NCI-H2081 treated with DMSO at 0.1 percent for 48 hours (cell line): ENCODE measurements at places on chromosomes 12 and 14.

GRCh38 chr12:50220363-50220995, 53.3 kb upstream of the CERS5 start:
- no peak for DNase-seq

- DNase-seq: no peak
Observed at GRCh38 chr12:111268738-111269572, 99.9 kb downstream of the PHETA1 start.

DNA sequence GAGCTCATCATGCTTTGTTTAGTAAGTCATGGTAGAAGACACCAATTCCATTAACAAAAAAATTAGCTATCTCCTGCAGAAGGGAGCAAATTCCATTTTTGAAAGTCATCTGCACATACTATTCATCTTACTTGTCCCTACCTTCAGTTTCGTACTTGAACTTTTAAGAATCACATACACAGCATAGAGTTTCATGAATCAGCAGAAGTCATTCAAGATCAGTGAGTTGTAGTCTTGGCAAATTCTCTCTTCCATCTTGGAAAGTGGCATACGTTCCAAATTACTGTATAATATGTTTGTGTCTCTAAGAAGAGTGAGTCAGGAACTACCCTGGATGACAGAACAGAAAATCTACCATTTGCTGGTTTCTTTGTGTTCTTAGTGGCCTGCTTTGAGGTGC, 14.1 kb downstream of the VRK1 start:
- no peak for DNase-seq

- DNase-seq: no peak
Observed at GRCh38 chr12:59500335-59500734, 95.5 kb upstream of the SLC16A7 start.

GRCh38 chr12:92612611-92613010, 90.2 kb upstream of the PLEKHG7 start:
- DNase-seq: no peak

GRCh38 chr12:79327465-79327864, 363.3 kb downstream of the PAWR start:
- DNase-seq: no peak

- no peak for DNase-seq
Observed at GRCh38 chr14:103819503-103820307, 27.7 kb downstream of the PPP1R13B start.

DNA sequence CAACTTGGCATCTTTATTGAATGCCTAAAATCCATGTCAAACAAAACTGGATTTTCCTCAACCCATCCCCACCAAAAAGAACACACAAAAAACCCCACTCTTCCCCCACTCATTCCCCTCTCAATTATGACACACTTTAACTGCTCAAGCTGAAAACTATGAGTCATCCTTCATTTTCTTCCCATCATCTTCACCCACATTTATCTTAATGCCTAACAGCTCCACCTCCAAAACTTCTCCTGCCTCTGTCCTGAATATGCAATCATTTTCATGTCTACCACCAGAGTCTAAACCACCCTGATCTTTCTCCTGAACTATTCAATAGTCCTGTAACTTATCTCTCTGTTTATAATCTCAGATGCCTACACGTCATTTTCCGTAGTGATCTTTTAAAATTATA, 239.7 kb downstream of the BCAT1 start:
- no peak for DNase-seq

GRCh38 chr14:88323523-88324199, 592 bp upstream of the KCNK10 start:
- DNase-seq: no peak

DNA sequence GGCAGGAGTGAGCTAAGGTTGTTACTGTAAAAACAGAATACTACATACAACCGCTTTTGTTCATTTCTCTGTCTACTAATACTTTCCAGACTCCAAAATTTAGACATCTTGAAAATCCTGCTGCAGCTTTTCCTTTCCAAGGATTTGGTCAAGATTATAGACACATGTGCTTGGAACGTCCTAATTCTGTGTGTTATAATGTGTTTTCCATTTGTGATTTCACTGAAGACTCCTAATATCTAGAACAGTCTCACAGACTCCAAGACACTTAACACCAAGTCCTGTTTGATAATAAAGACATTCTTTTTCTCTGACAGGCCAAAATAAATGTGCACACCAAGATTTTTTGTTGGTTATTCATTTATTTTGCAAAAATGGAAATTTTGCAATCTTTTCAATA, 41.8 kb upstream of the TMTC2 start:
- DNase-seq: no peak

GRCh38 chr12:109770104-109770860, 56.7 kb downstream of the FAM222A start:
- no peak for DNase-seq

DNA sequence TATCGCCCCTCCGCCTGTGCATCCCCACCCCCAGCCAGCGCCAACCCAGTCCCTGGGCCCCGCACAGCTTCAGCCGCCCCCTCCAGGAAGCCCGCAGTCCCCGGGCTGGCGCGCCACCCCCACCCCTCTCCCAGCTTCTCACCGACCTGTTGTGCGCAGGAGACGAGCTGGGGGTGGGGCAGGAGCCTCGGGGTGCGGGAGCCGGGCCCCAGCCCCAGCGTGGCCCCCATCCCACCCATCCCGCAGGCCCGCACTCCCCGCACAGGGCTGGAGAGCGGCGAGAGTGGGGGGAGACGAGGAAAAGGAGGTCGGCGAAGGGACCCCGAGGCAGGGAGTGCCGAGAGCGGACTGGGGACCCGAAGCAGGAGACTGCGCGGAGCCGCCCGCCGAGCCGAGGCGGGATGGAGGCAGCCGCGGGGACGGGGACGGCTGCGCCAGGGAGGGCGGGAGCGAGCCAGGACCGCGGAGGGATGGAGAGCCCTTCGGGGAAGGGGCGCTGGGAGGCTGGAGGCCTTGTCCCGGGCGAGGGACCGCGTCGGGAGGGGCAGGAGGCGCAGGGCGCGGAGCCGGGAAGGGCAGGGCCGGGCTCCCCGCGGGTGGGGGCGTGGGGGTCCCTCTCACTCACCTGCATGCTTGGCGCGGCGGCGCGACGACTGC, 498 bp downstream of the PIANP start:
- DNase-seq: no peak

- no peak for DNase-seq
Observed at GRCh38 chr14:95541932-95542930, 7.4 kb downstream of the GLRX5 start.

DNA sequence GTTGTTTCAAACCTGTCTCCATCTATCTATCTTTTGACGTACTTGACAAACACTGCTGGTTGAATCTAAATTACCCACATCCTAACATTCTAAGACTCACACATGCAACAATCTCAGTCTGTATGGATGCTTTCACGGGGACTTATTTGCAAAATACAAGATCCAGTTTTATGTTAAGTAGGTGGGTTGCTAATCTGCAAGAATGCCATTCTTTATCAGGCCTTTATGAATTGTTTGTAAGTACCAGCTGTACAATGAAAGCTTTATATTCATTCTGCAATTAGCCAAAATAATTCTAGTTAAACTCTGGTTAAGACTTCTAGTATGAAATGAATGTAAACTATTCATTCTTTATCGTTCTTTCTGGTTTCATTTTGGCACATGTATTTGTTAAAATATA, 135.1 kb downstream of the NAV3 start:
- DNase-seq: no peak
